ENCODE measurements at places on chromosomes 2 and 18.

DNA sequence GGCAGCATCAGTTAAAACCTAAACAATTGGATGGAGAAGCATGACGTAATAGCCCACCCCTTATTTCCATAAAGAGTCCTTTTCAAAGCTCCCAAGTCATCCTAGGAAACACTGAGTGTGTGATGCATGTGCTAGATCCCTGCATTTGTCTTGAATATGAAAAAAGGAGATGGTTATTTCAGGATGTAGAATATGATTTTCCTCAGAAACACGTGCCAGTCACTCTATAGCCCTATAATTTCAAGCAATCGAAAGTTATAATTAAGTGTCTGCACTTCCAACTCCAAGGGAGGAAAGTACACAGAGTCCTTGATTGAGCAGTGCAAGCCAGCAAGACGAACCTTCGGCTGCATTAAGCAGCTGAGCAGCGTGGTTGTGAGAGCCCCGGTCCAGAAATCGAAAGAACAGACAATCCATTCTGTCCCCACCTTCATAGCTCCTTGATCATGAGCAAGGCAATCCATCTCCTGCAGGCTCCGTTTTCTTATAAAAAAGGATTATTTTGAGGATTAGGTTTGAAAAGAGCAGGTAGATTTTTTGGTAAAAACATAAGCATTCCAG is 287.7 kb downstream of the FBXO15 start:
- no peak for DNase-seq

- no peak for DNase-seq
Measured at GRCh38 chr2:203722411-203722810, 16.0 kb downstream of the CD28 start.

DNA sequence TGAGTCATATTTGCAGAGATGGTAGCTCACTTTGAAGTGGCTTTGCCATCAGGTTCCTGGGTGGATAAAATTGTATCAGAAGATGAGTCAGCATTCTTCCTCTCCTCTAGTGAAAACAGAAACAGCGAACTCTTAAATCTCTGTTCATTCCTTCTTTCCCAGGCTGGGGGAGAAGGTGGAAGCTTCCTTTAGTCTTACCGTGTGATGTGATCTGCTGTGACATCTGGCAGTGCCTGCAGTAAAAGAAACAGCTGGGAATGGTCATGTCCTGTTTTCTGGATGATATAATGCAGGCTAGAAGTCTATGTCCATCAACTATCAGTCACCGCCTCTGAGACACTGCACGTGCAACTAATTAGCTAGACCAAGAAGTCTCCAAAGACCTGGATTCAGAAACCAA is 171.6 kb downstream of the VAPA start:
- no peak for DNase-seq

DNA sequence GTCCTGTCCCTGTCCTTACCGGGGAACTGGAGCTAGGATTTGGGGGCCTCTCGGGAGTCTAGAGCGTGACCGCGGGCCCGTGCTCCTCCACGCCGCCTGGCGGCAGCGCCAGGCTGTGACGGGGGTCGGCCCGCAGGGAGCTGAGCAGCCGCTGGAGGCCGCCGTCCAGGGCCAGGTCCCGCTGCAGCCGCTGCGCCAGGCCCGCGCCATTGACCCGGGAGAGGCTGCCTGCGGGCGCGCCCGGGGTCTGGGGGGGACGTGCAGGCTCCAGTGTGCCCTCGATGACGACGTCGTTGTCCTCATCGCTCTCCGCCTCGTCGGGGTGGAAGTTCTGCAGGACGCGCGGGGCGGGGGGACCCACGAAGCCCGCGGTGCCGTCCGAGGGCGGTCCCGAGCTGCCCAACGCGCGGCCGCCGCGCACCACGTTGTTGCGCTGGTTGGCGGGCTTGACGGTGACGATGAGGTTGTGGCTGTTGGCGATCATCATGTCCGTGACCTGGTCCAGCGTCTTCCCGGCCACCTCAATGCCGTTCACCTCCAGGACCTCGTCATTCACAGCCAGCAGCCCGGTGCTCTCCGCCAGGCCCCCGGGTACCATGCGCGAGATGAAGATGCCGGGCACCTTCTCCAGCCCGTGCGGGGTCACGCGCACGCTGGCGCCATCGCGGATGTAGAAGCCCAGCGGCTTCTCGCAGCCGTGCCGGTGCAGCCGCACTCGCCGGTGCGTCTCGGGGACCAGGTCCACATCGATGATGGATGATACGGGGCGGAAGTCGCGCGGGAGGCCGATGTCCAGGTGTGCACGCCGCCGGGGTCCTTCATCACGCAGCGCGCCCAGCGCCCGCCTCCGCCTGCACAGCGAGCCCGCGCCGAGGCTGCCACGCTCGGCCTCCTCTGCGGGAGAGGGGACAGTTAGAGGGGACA is 50.9 kb downstream of the ADNP2 start:
- DNase-seq = peak; percentile 37

- DNase-seq = no peak
Measured at GRCh38 chr2:202786842-202787241, 84.7 kb downstream of the ICA1L start.

GRCh38 chr2:134087371-134087921 is 166.4 kb upstream of the MGAT5 start:
- DNase-seq = no peak

DNA sequence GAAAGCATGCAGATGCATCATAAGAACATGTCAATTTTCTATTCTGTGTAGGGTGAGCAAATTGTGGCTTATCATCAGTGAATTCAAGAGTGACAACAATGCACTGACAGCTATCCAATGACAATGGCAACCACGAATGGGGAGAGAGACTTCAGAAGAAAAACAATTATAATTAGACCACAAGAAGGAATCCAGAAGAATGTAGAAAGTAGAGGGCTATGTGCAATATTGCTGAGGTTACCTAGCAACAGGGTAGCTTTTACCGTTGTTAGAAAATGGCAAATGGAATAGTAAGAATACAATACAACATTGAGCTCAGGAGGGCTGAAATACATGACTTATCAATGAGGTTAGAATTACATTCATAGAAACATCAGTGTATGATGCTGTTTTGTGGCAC is 71.1 kb upstream of the SESTD1 start:
- no peak for DNase-seq

DNA sequence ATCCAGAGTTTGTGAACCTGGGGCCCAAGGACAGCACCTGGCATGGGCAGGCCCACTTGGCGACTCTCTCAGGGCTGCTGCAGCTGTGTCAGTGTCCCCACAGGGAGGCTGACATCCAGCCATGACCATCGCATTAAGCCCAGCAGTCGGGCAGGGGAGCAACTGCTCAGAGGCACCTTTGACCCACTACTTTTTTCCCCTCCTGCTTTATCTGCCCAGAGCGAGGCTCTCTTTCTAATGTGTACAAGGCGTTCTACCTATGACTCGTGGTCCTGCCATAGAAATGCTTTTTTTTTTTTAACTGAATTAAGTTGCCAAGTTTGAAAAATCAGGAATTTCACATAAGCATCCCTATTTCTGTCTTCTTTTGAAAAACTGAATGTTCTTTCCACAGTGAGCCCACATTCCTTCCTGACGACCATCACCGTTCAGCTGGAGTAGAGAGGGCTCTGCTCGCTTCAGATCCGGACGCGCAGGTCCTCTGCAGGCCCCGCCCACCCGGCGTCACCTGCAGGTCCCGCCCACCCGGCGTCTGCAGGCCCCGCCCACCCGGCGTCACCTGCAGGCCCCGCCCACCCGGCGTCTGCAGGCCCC is 403 bp upstream of the CLUL1 start:
- DNase-seq = no peak

- DNase-seq = no peak
Measured at GRCh38 chr2:119425620-119426395, 5.8 kb upstream of the TMEM37 start.

- no peak for DNase-seq
Measured at GRCh38 chr2:196480653-196481323, 158.7 kb upstream of the CCDC150 start.

DNA sequence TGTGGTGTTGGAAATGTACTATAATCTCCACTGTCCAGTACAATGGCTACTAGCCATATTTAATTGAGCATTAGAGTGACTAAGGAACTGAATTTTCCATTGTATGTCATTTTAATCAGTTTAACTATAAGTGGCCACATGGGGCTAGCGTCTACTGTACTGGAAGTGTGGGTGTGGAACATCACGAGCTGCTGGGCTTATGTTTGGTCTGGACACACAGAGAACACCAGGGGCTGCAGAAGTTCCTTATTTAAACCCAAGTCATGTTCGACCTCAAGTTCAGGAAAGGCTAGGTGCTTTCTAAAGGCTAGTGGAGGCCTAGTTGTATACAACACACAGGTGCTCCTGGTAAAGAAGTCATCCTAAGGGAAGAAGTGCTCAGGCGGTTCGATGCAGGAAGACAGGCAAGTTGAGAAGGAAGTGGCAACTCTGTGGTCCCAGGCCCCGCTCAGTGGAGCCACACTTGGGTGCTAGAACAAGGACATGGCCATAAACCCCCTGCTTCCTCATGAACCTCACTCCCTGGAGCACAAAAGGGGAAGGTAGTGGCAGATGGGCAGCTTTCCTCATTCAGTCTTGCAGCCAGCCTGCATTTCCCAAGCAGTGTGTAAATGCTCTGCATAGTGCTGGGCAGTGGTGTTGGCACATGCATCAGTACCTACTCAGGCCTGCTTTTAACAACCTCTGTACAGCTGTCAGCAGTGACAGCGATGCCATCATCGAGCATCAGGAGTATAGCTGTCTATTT is 13.3 kb downstream of the LGALSL start:
- DNase-seq = peak; percentile 89

DNA sequence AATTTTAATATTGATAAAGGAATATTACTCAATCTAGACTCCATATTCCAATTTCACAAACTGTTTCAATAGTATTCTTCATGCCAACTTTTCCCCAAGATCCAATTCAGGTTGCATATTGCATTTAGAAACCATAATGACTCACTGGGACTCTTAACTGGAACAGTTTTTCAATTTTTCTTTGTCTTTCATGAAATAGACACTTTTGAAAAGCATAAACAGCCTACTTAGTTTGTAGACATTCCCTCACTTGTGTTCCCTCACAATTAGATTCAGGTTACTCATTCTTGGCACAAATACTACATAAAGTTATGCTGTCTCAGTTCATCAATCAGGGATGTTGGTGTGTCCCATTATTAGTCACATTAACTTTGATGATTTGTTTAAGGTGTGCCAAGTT is 1768.4 kb upstream of the PIK3C3 start:
- DNase-seq = no peak

DNA sequence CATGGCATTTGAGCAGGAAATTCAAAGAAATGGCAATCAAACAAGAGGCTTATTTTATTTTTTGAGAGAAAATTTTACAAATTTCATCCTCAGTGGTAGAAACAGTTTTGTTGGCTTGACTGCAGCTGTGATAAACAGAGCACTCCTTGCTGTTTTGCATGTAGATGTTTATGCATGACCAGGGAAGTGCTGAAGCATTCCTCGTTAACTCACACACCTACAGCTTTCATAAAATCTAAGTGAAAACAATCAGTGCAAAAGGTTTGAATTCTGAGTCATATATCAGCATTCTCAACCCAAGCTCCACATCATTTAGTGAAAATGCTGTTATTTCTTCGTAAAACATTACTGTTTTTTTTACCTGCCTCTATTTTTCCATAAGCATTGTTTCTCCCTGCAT is 146.6 kb upstream of the CCDC68 start:
- DNase-seq = no peak

- peak; percentile 61 for DNase-seq
Measured at GRCh38 chr2:33782395-33783230, 183.5 kb upstream of the FAM98A start.

DNA sequence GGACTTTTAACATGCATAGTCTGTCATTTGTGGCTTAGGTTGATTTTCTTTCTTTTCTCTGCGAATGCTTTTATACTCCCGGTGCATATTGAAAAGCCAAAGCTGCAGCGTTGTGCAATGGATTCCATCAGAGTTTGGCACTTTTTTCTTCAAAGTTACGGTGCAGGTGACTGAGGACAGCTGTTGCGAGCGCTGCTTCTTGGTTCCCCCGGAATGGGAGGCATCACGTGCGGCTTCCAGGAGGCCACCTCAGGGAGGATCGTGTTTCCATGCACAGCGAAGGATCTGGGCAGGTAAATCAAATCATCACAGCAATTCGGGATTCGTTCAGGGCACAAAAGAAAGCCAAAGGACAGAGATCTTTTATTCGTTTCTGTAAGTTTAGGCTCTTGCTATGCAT is 109.6 kb upstream of the ALKAL2 start:
- DNase-seq = no peak

- no peak for DNase-seq
Measured at GRCh38 chr2:223668302-223668998, 66.3 kb upstream of the SCG2 start.

DNA sequence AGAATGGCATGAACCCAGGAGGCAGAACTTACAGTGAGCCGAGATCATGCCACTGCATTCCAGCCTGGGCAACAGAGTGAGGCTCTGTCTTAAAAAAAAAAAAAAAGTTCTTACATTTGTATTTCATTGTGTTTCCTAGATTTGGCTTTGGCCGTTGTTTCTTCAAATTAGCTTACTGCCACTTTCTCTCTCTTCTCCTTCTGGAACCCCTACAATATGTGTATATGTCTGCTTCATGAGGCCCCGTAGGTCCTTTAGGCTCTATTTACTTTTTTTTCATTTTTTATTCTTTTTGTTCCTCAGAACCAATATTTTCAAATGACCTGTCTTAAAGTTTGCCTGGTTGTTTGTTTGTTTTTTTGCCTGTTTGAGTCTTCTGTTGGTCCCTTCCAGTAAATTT is 41.2 kb downstream of the RMDN2 start:
- no peak for DNase-seq

- DNase-seq = peak; percentile 50
Measured at GRCh38 chr2:170204298-170204951, 26.5 kb downstream of the MYO3B start.

- no peak for DNase-seq
Measured at GRCh38 chr2:134611316-134611715, 107.5 kb downstream of the TMEM163 start.

GRCh38 chr2:27765621-27766286 is 5.8 kb upstream of the MRPL33 start:
- peak; percentile 71 for DNase-seq

DNA sequence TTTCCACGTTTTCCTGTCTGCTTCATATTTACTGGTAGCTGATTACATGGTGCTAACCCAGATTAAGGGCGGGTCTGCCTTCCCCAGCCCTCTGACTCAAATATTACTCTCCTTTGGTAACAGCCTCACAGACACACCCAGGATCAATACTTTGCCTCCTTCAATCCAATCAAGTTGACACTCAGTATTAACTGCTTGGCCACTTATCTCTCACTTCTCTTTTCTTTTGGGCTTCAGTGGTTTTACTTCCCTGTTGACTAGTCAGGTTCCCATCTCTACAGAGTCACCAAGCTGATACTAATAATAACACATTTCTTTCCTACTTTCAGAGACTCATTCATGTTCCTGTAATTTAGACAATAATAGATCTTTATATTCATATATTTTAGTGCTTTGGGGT is 302.2 kb upstream of the MAP2 start:
- DNase-seq = peak; percentile 37

GRCh38 chr2:201150454-201151020 is 32.4 kb upstream of the CASP10 start:
- no peak for DNase-seq
